Osteocyte (in vitro differentiated cells): ENCODE measurements at places on chromosomes 4 and X. TPM values are rescaled to one million over a fixed set of nuclear protein-coding genes. Genes with fewer than 3 reads are reported as not detected.

DNA sequence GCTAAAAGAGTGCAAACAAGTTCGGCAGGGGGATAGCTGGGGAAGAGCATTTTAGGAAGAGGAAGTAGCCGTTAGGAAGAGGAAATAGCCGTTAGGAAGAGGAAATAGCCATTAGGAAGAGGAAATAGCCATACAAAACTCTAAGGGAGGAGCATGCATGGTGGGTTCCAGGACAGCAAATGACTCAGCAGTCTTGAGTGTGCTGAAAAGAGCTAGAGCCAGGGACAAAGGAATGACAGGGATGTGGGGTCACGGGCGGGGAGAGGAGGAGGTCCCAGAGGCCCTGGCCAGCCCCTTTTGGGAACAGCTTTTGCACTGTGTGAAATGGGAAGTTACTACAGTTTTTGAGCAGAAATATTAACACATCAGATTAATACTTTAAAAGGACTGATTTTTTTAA is 882.6 kb downstream of the TRIML1 start:
- peak overlapping the region; percentile 56 for H3K27ac ChIP-seq
- peaks cover 18% of the 10 kb centered on the region for H3K4me1 ChIP-seq
- no peaks in the 10 kb centered on the region for H3K27me3 ChIP-seq
- no peak overlapping the region for H3K4me3 ChIP-seq
- no peaks in the 10 kb centered on the region for H3K36me3 ChIP-seq

DNA sequence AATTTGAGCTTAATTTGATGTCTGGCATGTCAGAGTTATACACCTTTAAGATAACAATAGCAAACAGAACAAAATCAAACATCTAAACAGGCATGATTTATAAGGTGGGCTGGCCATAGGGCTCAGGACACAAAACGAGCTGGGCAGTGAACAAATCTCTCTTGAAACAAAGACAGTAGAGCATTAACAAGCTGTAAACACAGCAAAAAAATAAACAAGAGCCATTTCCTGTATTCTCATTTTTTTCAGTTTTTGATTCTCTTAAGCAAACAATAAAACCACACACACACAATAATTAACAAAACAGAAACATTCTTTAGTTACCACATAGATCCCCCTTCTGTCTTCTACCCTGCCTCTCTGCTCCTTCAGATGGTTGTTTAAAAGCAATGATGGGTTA is 68.3 kb upstream of the TMEM150C start:
- H3K27ac ChIP-seq, result no peak overlapping the region
- no peak for DNase-seq
- H3K4me3 ChIP-seq, result no peak overlapping the region
- H3K27me3 ChIP-seq, result no peaks in the 10 kb centered on the region
- H3K4me1 ChIP-seq, result peaks cover 19% of the 10 kb centered on the region

USP17L17 gene
- total RNA-seq, result not detected in 2 replicates

DNA sequence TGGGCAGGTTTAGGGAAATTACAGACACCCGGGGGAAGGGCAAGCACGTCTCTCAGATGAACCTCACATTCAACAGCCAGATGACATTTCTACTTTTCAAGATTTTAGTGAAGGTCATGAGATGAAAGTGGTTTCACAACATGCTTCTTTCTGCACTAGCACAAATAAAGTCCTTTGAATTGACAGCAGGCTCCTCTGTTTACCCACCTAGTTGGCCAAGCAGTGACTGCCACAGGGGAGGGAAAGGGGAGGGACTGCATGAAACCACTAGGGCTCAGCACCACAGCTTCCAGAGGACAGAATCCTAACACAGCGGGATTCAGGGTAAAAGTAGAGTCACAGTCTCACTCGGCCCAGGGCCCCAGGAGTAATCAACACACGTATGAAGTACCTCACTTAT is 6.2 kb downstream of the RAB40A start:
- H3K36me3 ChIP-seq, result no peaks in the 10 kb centered on the region
- DNase-seq, result no peak
- no peak overlapping the region for H3K4me3 ChIP-seq
- no peaks in the 10 kb centered on the region for H3K27me3 ChIP-seq
- peaks cover 10% of the 10 kb centered on the region for H3K4me1 ChIP-seq

GUCY1A1 gene
- total RNA-seq, result 10.8 and 11.5 TPM in 2 replicates

DNA sequence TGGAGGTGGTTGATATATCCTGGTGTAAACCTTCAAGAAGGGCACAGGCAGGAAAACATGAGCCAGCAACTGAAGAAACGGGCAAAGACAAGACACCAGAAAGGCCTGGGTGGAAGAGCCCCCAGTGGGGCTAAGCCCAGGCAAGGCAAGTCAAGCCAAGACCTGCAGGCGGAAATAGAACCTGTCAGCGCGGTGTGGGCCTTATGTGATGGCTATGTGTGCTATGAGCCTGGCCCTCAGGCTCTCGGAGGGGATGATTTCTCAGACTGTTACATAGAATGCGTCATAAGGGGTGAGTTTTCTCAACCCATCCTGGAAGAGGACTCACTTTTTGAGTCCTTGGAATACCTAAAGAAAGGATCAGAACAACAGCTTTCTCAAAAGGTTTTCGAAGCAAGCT is 7.2 kb downstream of the ZFP42 start:
- no peak overlapping the region for H3K27ac ChIP-seq
- H3K27me3 ChIP-seq, result no peaks in the 10 kb centered on the region
- no peak for DNase-seq
- H3K36me3 ChIP-seq, result no peaks in the 10 kb centered on the region

DNA sequence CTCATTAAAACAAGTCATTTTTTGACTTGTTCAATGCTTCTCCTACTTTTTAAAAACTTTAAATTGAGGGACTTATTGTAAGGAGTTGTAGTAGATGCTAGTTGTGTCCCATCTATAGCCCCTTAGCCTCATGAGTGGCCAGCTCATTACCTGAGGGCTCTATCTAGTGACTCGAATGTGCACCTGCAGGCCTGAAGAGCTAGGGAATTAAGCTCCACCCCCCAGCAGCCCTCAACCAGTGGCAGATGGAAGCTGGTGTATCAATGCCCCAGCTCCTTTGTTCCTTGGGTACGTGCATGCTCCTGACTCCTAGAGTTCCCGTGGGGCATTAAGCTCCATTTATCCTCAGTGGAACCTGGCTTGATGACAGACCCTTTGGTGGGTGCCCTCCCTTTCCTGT is 146.7 kb upstream of the FAM9B start:
- H3K4me1 ChIP-seq, result peaks cover 1% of the 10 kb centered on the region
- H3K27ac ChIP-seq, result no peak overlapping the region
- H3K27me3 ChIP-seq, result no peaks in the 10 kb centered on the region
- DNase-seq, result no peak
- no peak overlapping the region for H3K4me3 ChIP-seq
- H3K36me3 ChIP-seq, result no peaks in the 10 kb centered on the region

DNA sequence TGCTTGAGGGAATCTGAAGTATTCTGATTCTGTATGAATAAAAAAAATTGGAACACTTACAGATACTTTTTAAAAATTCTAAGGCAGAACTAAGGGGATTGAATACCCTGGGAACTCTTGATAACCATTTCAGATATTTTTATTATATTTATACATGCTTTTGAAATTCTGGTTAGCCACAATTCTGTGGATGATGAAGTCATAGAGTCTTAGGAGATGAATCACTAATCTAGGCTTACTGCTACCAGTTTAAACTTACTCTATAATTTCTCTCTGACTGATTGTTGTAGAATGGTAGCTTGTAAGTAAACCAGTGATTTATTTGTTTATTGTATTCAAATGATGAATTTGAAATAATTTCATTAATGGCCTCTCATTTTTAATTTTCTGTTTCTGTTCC is 11.4 kb upstream of the SLAIN2 start:
- H3K36me3 ChIP-seq, result no peaks in the 10 kb centered on the region
- peaks cover 30% of the 10 kb centered on the region for H3K4me1 ChIP-seq
- H3K27ac ChIP-seq, result peak overlapping the region; percentile 88

GRCh38 chr4:175614890-175615289 is 197.2 kb downstream of the GPM6A start:
- no peaks in the 10 kb centered on the region for H3K36me3 ChIP-seq
- DNase-seq, result no peak

- no peak overlapping the region for H3K4me3 ChIP-seq
- H3K36me3 ChIP-seq, result no peaks in the 10 kb centered on the region
- peaks cover 2% of the 10 kb centered on the region for H3K4me1 ChIP-seq
- no peak overlapping the region for H3K27ac ChIP-seq
- no peak for DNase-seq
These were observed 49.1 kb upstream of the FBXW7 start for GRCh38 chr4:152585023-152585441.

PRRG3 gene
- total RNA-seq, result not detected in 2 replicates

DNA sequence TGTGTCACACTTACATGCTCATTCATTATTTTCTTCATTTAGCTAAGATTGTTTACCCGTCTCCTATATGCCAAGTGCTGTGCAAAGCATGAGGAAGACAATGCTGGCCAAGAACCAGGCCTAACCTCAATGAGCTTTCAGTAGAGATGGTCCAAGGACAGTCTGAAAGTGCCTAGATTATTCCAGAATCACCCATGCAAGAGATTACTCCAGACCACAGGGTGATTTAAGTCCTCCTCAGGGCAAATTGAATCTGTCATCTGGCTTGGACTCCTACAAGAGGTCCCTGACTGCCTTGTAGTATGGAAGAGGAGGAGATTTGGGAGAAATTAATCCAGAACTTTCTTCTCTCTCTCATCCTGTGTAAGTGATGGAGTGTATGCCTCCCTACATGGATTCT is 99.4 kb upstream of the NDP start:
- H3K36me3 ChIP-seq, result no peaks in the 10 kb centered on the region
- no peaks in the 10 kb centered on the region for H3K27me3 ChIP-seq
- no peak overlapping the region for H3K27ac ChIP-seq
- DNase-seq, result no peak

- H3K36me3 ChIP-seq, result no peaks in the 10 kb centered on the region
- H3K27ac ChIP-seq, result no peak overlapping the region
- DNase-seq, result no peak
- no peaks in the 10 kb centered on the region for H3K27me3 ChIP-seq
These were observed 57.8 kb upstream of the MAGEA4 start for GRCh38 chrX:151854726-151855495.

GRCh38 chr4:38804654-38805295 is at the start of gene TLR1:
TLR1 (minus strand) TSS chr4:38804791; CDS start chr4:38798831, 5,960 bp downstream.
- H3K27me3 ChIP-seq, result no peaks in the 10 kb centered on the region
- DNase-seq, result no peak
- peak within 1 kb of the TSS; percentile 75 for H3K27ac ChIP-seq
- H3K4me3 ChIP-seq, result no peak within 1 kb of the TSS
- no peaks in the 10 kb centered on the region for H3K36me3 ChIP-seq

- H3K4me1 ChIP-seq, result peaks cover 41% of the 10 kb centered on the region
- H3K27me3 ChIP-seq, result no peaks in the 10 kb centered on the region
- H3K36me3 ChIP-seq, result peaks cover 35% of the 10 kb centered on the region
- no peak for DNase-seq
- peak overlapping the region; percentile 85 for H3K27ac ChIP-seq
- no peak overlapping the region for H3K4me3 ChIP-seq
These were observed 74.1 kb downstream of the WDR19 start for GRCh38 chr4:39256436-39256835.

- peaks cover 40% of the 10 kb centered on the region for H3K4me1 ChIP-seq
- no peak for DNase-seq
- peaks cover 16% of the 10 kb centered on the region for H3K36me3 ChIP-seq
- no peak overlapping the region for H3K4me3 ChIP-seq
- peak overlapping the region; percentile 74 for H3K27ac ChIP-seq
- H3K27me3 ChIP-seq, result no peaks in the 10 kb centered on the region
These were observed 248.9 kb upstream of the UGT8 start for GRCh38 chr4:114349543-114350175.

GRCh38 chrX:136467303-136467702 is 20.4 kb upstream of the BRS3 start:
- H3K4me3 ChIP-seq, result no peak overlapping the region
- peaks cover 2% of the 10 kb centered on the region for H3K27me3 ChIP-seq
- DNase-seq, result no peak
- H3K4me1 ChIP-seq, result no peaks in the 10 kb centered on the region
- no peaks in the 10 kb centered on the region for H3K36me3 ChIP-seq

GRCh38 chr4:1711055-1711570 is 1.0 kb downstream of the SLBP start:
- no peaks in the 10 kb centered on the region for H3K27me3 ChIP-seq
- H3K27ac ChIP-seq, result peak overlapping the region; percentile 96
- peak overlapping the region; percentile 98 for H3K4me3 ChIP-seq
- DNase-seq, result no peak
- H3K4me1 ChIP-seq, result peaks cover 36% of the 10 kb centered on the region

SULT1E1 gene
- 5.1 and 6.6 TPM in 2 replicates for total RNA-seq

CCNA2 gene
- 9.6 and 10.6 TPM in 2 replicates for total RNA-seq

DNA sequence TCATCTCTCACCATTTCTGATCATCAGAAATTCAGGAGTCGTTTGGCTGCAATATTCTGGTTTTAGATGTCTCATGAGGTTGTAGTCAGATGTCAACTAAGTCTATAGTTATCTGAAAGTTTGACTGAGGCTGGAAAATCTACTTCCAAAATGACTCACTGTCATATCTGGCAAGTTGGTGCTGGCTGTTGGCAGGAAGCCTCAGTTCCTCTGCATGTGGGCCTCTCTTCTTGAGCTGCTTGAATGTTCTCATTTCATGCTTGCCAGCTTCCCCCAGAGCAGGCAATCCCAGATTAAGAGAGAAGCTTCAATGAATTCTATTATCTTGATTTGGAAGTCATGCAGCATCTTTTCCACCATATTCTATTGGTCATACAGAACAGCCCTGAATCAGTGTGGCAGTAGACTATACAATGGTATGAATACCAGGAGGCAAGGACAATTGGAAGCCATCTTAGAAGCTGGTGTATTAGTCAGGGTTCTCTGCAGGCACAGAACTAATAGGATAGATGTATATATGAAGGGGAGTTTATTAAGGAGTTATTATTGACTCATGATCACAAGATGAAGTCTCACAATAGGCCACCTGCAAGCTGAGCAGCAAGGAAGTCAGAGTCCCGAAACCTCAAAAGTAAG is 46.8 kb upstream of the ELF2 start:
- no peaks in the 10 kb centered on the region for H3K4me1 ChIP-seq
- H3K36me3 ChIP-seq, result no peaks in the 10 kb centered on the region
- no peak for DNase-seq
- no peak overlapping the region for H3K27ac ChIP-seq

DNA sequence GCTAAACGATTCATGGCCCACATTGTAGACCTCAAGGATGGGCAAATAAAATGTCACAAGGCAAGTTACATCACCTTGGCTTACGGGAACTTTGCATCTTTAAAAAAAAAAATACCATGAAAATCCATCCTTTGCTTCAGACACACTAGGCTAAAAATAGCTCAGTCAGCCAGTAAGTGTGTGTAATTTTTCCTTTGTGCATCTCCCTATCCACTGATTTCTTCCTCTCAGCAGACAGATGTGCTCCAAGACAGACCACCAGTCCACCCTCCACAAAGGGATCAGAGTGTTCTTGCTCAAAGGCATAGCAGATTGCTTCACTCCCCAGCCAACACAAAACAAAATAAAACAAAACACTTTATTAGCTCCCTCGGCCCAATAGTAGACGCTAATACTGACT is 14.6 kb downstream of the LDB2 start:
- H3K4me1 ChIP-seq, result no peaks in the 10 kb centered on the region
- no peaks in the 10 kb centered on the region for H3K27me3 ChIP-seq
- no peaks in the 10 kb centered on the region for H3K36me3 ChIP-seq
- no peak overlapping the region for H3K4me3 ChIP-seq

TMPRSS11F gene
- not detected in 2 replicates for total RNA-seq

BCORL1 gene
- 22.9 and 24.6 TPM in 2 replicates for total RNA-seq

CCDC120 gene
- total RNA-seq, result 8.5 and 9.6 TPM in 2 replicates

DNA sequence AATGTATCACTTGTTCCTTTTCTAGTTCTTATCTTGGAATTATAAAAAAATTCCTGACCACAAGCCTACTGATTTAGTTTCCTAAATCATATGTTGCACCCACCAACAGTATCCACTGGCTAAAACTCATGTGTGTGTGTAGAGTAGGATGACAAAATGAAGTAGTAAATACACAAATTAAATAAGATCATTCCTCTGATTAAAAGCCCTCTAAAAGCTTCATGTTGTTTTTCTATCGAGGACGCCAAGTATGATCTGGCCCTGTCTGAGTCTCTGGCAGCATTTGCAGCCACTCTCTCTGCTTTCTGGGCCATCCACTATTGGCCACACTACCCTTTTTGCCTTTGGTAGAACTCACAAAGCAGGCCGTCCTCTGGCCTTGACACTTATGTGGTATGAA is 183.4 kb downstream of the PACRGL start:
- no peaks in the 10 kb centered on the region for H3K36me3 ChIP-seq
- H3K27me3 ChIP-seq, result peaks cover 17% of the 10 kb centered on the region
- no peaks in the 10 kb centered on the region for H3K4me1 ChIP-seq
